H1 (cell line): ENCODE measurements at places on chromosomes 7 and 10.

- no peaks in the 10 kb centered on the region for H3K27me3 ChIP-seq
- no peak for DNase-seq
- no peaks in the 10 kb centered on the region for H3K4me1 ChIP-seq
- no peak overlapping the region for H3K27ac ChIP-seq
- no peaks in the 10 kb centered on the region for H3K36me3 ChIP-seq
- H3K4me3 ChIP-seq, result no peak overlapping the region
Measured at GRCh38 chr7:105026750-105027149, 12.7 kb downstream of the KMT2E start.

DNA sequence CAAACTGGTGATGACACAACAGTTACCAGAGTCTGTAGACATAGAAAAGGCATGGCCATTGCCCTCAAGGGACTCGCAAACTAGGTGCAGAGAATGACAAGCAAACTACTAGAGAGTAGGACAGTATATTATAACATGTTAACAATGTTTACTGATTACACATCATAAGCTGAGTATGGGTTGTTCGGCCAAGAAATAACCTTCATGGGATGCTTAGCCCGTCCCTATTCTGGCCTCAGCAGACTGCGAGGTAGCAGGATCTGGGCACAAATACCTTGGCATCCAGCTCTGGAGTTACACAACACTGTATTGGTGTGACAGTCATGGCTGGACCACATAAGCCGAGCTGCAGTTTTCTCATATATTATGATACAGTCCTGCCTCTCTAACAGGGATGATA lies 51.4 kb downstream of the ABCB4 start:
- no peak for DNase-seq
- no peak overlapping the region for H3K27ac ChIP-seq
- no peaks in the 10 kb centered on the region for H3K27me3 ChIP-seq
- no peaks in the 10 kb centered on the region for H3K36me3 ChIP-seq

DNA sequence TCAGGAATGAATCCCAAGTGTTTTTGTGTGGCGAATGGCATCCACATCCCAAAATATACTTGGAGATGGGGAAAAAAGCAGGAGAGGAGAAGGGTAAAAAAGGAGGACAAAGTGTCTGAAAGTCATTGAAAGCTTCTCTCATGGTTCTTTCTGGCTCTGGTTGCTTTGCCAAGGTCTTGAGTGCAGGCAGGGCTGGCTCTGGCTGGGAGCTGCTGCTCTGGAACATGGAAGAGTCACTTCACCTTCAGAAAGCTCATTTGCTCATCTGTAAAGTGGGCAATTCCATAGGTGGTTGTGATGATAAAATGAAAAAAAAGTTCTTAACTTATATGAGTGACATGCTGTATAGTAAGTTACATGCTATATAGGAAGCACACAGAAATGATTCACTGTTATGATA lies 2.9 kb upstream of the PRSS2 start:
- no peak overlapping the region for H3K4me3 ChIP-seq
- no peak overlapping the region for H3K27ac ChIP-seq

DNA sequence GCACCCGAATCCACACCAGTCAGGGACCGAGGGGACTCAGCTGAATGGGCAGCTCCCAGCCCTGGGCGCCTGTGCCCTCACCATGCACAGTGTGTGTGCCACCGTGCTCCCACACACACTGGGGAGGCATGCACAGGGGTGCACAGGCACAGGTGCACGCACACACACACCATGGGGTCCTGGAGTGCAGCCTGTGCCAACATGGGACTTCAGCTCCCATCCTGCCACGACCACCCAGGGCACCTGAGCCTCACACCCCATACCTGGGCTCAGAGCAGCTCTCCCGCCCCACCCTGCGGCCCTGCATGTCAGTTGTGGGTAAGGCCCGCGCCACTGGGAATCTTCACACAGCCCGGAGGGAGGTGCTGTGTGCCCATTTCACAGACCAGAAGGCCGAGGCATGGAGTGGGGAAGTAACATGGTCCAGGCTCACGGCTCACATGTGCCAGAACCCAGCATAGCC lies 8.0 kb downstream of the ELFN1 start:
- no peaks in the 10 kb centered on the region; the same call in 1 of the 2 replicates for H3K4me1 ChIP-seq
- no peak for DNase-seq
- H3K4me3 ChIP-seq, result no peak overlapping the region
- no peaks in the 10 kb centered on the region for H3K36me3 ChIP-seq
- H3K27me3 ChIP-seq, result no peaks in the 10 kb centered on the region

GRCh38 chr7:106779877-106780276 lies 85.2 kb upstream of the PIK3CG start:
- no peak overlapping the region for H3K4me3 ChIP-seq
- no peak for DNase-seq
- no peak overlapping the region for H3K27ac ChIP-seq

DNA sequence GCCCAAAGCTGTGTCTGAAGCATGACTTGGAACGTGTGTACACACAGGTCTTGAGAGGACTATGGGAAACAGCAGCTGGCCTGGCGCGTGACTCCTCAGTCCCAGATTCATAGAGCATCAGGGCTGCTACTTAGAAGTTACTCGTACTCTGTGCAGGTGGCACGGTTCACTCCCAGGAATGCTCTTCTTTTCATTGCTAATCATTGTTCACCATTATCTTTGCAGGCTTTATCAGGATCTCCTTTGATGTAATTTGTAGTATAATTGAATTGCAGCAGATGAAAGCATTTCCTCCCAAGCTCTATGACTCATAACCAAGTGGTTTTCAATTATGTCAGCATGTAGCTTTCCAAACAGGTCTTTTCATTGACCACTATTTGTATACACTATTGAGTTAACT lies 938.9 kb downstream of the NRG3 start:
- H3K27ac ChIP-seq, result no peak overlapping the region
- no peak for DNase-seq
- no peaks in the 10 kb centered on the region for H3K27me3 ChIP-seq
- H3K4me3 ChIP-seq, result no peak overlapping the region

DNA sequence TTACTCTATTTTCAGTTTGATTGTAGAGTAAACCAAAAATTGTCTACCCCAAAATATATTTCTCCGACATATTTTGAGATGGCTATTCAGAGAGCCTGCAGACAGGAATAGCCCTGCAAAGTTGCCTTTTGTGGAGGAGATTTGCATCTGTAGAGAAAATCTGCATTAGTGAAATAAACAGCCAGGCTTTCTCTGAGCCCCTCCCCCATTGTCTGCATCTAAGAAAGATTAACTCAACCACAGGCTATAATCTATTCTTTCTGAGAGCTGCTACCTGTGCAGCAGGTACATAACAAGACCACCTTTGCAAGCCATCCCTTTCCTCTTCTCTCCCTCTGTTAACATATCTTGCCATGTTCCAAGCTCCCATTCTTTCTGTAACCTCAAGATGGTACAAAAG lies 1034.2 kb downstream of the SORCS3 start:
- no peaks in the 10 kb centered on the region for H3K4me1 ChIP-seq
- H3K27ac ChIP-seq, result no peak overlapping the region
- no peak for DNase-seq
- no peak overlapping the region for H3K4me3 ChIP-seq

- H3K36me3 ChIP-seq, result no peaks in the 10 kb centered on the region
- no peak for DNase-seq
- H3K27me3 ChIP-seq, result peaks cover 1% of the 10 kb centered on the region
- H3K27ac ChIP-seq, result no peak overlapping the region
- H3K4me1 ChIP-seq, result no peaks in the 10 kb centered on the region
Measured at GRCh38 chr7:39811161-39811614, 138.9 kb upstream of the CDK13 start.

DNA sequence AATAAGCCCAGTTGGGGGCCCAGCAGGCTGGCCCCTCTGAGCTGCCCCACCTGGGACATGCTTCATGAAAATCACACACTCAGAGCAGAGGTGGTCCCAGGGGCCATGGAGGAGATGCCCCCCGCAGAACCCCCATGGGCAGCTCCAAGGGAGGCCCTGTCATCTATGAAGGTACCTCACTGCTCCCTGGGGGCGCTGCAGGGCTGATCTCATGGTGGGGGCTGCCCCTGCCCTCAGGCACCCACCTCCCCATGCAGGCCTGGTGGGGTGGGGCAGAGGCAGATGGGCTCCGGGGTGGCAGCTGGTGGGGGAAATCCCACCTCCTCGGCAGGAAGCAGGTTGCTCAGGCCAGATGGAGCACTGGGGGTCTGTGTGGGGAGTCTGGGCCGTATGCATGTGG lies 60.5 kb downstream of the YKT6 start:
- no peaks in the 10 kb centered on the region for H3K27me3 ChIP-seq
- no peak overlapping the region for H3K27ac ChIP-seq
- DNase-seq, result no peak
- H3K4me1 ChIP-seq, result no peaks in the 10 kb centered on the region; the same call in 1 of the 2 replicates
- H3K36me3 ChIP-seq, result no peaks in the 10 kb centered on the region

GRCh38 chr10:29922892-29923291 lies 136.5 kb downstream of the JCAD start:
- no peak for DNase-seq
- no peak overlapping the region for H3K27ac ChIP-seq
- no peaks in the 10 kb centered on the region for H3K27me3 ChIP-seq
- H3K4me3 ChIP-seq, result no peak overlapping the region
- H3K4me1 ChIP-seq, result peaks cover 2% of the 10 kb centered on the region

- no peak overlapping the region for H3K27ac ChIP-seq
- DNase-seq, result no peak
- H3K4me1 ChIP-seq, result no peaks in the 10 kb centered on the region
- H3K27me3 ChIP-seq, result no peaks in the 10 kb centered on the region
- no peaks in the 10 kb centered on the region for H3K36me3 ChIP-seq
- H3K4me3 ChIP-seq, result no peak overlapping the region
Measured at GRCh38 chr7:8141070-8141469, 120.9 kb downstream of the ICA1 start.

GRCh38 chr10:92690211-92690914 lies 608 bp downstream of the HHEX start:
- no peaks in the 10 kb centered on the region for H3K4me1 ChIP-seq
- no peak overlapping the region for H3K27ac ChIP-seq
- no peak for DNase-seq
- H3K36me3 ChIP-seq, result no peaks in the 10 kb centered on the region

DNA sequence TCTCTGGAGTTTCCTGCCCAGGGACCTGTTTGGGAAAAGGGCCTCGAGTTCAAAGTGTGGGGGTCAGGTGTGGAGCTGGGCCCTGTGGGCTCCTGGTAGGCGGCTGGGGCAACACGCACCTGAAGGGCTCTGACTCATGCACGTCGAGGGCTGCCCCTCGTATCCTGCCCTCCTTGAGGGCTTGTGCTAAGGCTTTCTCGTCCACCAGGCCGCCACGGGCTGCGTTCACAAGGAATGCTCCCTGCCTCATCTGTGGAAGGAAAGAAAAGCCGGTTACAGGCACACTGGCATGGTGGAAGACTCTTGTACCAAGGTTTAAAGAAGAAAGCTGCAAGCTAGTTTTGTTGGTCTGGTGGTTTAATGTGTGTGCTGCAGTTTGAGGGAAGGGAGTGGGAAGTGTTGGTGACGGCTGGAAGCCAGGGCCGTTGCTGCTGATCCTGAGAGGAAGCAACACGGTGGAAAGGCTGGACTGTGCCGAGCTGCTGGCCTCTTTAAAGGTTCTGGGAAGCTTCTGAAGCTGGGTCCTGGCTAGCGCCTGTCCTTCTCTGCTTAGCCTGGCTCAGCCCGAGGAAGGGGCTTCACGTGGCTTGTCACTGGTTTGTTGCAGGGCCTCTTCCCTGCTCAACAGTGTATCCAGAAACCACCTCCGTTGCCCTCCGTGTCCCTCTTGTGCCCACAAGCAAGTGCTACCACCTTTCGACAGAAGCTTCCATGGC lies 52.0 kb downstream of the ZRANB1 start:
- H3K27me3 ChIP-seq, result no peaks in the 10 kb centered on the region
- H3K4me1 ChIP-seq, result no peaks in the 10 kb centered on the region
- H3K27ac ChIP-seq, result no peak overlapping the region
- peaks cover 84% of the 10 kb centered on the region for H3K36me3 ChIP-seq
- DNase-seq, result peak; percentile 39

DNA sequence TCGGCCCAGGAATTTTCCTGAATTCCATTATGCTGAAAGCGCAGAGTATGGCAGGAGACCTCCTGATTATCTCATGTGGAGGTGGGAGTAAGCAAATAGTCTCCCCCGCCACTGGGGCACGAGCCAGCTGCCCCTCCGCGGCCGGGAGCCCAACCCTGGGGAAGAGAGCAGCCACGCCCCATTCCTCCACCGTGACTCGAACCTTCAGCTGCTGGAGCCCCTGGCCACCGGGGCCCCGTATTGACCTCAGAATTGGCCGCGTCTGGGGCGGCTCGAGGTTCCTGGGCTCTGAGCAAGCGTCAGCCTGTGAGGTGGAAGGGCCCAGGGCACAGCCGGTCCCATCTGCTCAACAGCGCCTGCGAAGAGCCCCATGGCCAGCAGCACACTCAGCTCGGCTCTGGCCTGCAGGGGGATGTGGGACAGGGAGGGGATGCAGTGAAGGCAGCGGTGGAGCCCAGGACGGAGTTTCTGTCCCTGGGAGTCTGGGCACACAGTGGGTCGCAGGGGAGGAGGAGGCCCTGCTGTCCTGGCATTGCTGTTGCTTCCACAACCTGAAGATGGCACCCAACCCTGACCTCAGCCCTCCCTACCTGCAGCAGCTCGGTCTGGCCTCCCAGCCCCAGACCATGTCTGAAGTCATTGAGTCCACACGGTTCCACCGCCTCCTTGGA lies 97.8 kb downstream of the CHST15 start:
- H3K27ac ChIP-seq, result no peak overlapping the region
- DNase-seq, result peak; percentile 75
- peak overlapping the region; percentile 42 for H3K4me3 ChIP-seq
- no peaks in the 10 kb centered on the region for H3K36me3 ChIP-seq

DNA sequence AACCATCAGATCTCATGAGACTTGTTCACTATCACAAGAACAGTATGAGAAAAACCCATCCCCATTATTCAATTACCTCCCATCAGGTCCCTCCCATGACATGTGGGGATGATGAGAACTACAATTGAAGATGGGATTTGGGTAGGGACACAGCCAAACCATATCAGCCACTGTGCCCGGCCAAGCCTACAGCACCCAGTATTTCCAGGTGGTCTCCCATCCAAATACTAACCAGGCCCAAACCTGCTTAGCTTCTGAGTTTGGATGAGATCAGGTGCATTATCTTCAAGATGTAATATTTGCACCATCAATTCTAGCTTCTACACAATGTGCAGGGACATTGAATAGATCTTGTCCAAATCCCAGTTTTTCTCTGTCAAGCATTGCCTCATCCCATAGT lies 196.9 kb downstream of the BAMBI start:
- no peaks in the 10 kb centered on the region for H3K36me3 ChIP-seq
- H3K27ac ChIP-seq, result no peak overlapping the region
- DNase-seq, result no peak
- no peaks in the 10 kb centered on the region for H3K27me3 ChIP-seq
- no peak overlapping the region for H3K4me3 ChIP-seq

DNA sequence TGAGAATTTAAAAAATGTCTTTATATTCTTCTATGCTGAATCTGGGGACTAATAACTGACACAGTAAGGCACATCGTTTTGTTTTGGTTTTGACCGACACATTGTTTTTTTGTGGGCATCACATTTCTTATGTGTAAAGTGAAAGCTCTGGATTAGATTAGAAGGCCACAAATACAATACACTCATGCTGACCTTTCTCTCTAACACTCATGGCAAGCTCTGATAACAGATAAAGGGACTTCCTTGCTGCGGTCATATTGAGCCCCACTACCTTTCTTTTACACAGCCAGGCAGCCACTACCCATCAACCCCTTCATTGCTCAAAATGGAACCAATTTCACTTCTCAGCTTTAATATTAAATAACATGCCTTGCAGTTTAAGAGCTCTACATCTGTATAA lies 26.0 kb downstream of the PPP1R3A start:
- H3K36me3 ChIP-seq, result no peaks in the 10 kb centered on the region
- H3K27me3 ChIP-seq, result no peaks in the 10 kb centered on the region
- no peaks in the 10 kb centered on the region for H3K4me1 ChIP-seq
- no peak for DNase-seq
- H3K4me3 ChIP-seq, result no peak overlapping the region

GRCh38 chr7:157687158-157687557 lies 350.4 kb downstream of the DNAJB6 start:
- no peaks in the 10 kb centered on the region for H3K36me3 ChIP-seq
- H3K27ac ChIP-seq, result no peak overlapping the region
- H3K27me3 ChIP-seq, result peaks cover 94% of the 10 kb centered on the region
- H3K4me3 ChIP-seq, result no peak overlapping the region
